T-helper 17 cell (primary cell): ENCODE measurements at places on chromosomes 7 and 10. TPM values are rescaled to one million over a fixed set of nuclear protein-coding genes. Genes with fewer than 3 reads are reported as not detected.

The VAX1 gene
- not detected for total RNA-seq

The SCIN gene
- total RNA-seq = 0.15 TPM

The CPSF4 gene
- 42.9 TPM for total RNA-seq

The GLCCI1 gene
- 44.5 TPM for total RNA-seq

The RARRES2 gene
- not detected for total RNA-seq

The C10orf53 gene
- total RNA-seq = not detected

The CXCL12 gene
- total RNA-seq = 0.13 TPM

The DNAJC2 gene
- 56.1 TPM for total RNA-seq

The PON1 gene
- not detected for total RNA-seq

The EPDR1 gene
- total RNA-seq = not detected
